ENCODE measurements at places on chromosomes 13 and 19.

DNA sequence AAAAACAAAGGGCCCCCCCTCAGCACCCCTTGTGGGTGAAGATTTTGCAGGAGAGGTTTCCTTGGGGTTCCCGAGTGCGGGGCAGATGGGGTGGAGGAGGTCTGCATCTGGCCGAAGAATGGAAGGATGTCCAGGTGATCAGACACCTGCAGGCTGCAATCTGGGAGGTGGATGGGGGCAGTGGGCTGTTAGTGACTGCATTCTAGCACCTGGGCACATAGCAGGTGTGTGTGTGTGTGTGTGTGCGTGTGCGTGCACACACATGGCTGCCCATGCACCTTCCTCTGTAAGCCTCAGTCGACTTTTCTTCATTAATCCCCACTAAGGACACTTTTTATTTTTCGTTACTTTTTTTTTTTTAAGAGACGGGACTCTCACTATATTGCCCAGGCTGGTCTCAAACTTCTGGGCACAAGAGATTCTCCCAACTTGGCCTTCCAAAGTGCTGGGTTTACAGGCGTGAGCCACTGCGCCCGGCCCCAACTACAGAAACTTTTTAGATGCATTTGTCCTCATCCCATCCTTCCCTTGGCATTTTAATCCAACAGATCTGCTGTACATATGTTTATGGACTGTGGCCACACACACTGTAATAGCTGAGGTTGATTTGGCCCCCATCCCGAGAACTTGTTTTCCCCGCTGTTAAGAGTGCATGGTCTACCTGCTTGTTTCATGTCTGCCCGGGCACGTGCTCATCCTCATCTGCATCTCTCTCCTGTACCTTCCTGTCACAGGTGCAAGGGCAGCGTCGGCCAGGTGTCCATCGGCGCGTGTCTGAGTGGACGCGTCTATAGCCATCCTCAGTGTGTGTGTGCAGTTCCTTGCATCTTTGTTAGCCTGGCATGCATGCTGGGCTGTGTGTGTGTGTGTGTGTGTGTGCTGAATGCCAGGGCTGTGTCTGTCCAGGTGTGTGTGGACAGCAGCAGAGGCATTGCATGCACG lies 731 bp downstream of the MAG start:
- no peak for DNase-seq

- DNase-seq, result no peak
Measured at GRCh38 chr13:51058461-51059167, 52.5 kb downstream of the C13orf42 start.

DNA sequence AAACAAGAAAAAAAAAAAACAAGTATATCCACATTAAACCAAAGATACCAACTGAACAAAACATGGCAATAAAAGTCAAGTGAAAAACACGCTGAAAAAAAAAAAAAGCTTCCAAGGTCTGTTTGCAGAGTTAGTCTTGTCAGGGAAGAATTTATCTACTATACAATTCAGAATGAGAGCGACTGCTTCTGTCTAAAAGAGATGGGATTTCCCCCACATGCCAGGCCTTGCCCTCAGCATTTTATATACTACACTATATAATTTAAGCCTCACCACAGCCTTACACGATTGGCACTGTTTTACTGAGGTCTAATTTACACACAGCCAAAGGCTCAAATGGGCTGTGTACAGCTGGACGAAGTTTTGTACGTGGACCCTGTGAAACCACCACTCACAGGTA lies 67.3 kb downstream of the FOXO1 start:
- DNase-seq, result no peak

DNA sequence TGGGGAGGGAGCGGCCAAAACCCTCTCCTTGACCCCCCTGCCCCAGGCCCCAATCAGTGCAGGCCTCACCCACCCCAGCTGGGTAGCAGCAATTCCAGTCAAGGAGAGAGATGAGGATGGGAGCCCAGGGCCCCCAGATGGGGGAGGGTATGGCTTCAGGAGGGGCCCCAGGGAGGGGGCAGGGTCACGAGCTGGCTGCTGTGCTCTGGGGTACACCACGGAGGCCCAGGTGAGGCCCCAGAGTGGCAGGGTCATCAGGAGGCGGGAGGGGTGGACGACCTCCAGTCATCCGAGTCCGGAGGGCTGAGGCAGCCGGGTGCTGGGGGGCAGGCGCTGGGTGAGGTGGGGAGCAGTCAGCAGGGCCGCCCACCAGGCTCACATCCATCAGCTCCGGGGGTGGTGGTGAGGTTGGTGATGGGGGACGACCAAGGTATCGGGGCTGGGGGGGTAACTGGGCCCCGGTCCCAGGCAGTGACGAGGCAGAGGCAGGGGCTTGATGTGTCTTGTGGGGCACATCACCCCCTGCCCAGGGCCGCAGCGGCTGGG lies 8.4 kb downstream of the DYRK1B start:
- DNase-seq, result no peak

DNA sequence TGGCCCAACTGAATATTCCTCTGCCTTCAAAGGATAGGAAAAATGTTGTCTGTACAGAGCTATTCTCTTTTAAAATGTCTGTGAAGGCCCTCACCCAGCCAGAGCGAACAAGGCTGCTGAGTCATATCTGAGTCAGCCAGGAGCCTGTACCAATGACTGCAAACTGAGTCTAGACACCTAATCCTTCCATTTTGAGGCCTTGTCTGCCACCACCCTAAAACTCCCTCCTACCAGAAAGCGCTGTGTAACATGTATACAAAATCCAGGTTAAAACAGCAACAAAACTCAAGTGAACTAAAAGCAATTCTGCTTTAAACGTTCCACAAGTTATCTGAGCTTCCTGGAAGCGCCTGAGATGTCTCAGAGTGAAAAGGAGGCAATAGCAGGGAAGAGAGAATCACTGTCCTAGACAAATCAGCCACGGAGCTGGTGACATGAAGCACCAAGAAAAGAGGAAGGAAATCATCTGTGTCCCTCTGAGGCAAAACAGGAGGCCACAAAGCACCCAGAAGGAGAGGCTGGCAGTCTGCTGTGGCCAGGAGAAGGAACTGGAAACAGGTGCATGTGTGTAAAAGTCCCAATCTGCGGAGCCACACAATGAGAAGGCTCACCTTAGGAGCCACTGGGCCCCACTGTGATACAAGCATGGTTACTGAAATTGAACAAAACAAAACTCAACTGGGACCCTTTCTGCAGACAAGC lies 10.2 kb downstream of the DHRS12 start:
- DNase-seq, result peak; percentile 74

DNA sequence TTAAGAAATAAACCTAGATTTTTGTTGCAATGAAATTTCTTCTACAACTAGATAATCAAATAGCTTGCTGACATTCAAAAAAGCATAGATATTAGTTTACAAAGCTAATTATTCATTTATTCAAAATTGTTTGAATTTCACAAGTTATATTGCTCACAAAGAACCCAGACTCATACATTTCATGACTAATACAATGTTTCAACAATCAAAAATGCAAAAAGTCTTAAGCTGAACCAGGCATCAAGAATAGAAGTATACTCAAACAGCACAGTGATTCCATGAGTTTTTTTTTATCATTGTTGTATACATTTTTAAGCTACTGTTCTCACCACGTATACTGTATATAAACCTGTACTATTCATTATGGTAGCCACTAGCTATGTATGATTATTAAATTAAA lies 51.0 kb downstream of the DIAPH3 start:
- peak; percentile 20 for DNase-seq
